ENCODE measurements at places on chromosomes 5 and 9. TPM values are rescaled to one million over a fixed set of nuclear protein-coding genes. Genes with fewer than 3 reads are reported as not detected.

LOX gene
- total RNA-seq, result 28.0 TPM

MED22 gene
- total RNA-seq, result 17.2 TPM

PDGFRB gene
- total RNA-seq, result not detected

DAPK1 gene
- 41.7 TPM for total RNA-seq

SCGB3A2 gene
- not detected for total RNA-seq

TMEM174 gene
- not detected for total RNA-seq

CNTLN gene
- total RNA-seq, result 4.2 TPM

SLC27A6 gene
- total RNA-seq, result 7.5 TPM

FAM169A gene
- total RNA-seq, result 25.5 TPM

ZNF462 gene
- total RNA-seq, result 28.0 TPM

COL23A1 gene
- 0.21 TPM for total RNA-seq

GRCh38 chr9:114288193-114289091 is 34.5 kb upstream of the ORM1 start:
- peak; percentile 83 for DNase-seq

- DNase-seq, result peak; percentile 83
Measured at GRCh38 chr5:151569132-151570046, 21.7 kb downstream of the FAT2 start.

GRCh38 chr9:136732444-136733178 is 10.1 kb downstream of the LCN10 start:
- DNase-seq, result no peak

GRCh38 chr9:135820661-135821060 is 86.7 kb downstream of the CAMSAP1 start:
- DNase-seq, result no peak

GRCh38 chr9:22395687-22396141 is 50.9 kb upstream of the DMRTA1 start:
- peak; percentile 57 for DNase-seq

GRCh38 chr5:125446986-125447385 is 700.5 kb upstream of the ZNF608 start:
- no peak for DNase-seq

DNA sequence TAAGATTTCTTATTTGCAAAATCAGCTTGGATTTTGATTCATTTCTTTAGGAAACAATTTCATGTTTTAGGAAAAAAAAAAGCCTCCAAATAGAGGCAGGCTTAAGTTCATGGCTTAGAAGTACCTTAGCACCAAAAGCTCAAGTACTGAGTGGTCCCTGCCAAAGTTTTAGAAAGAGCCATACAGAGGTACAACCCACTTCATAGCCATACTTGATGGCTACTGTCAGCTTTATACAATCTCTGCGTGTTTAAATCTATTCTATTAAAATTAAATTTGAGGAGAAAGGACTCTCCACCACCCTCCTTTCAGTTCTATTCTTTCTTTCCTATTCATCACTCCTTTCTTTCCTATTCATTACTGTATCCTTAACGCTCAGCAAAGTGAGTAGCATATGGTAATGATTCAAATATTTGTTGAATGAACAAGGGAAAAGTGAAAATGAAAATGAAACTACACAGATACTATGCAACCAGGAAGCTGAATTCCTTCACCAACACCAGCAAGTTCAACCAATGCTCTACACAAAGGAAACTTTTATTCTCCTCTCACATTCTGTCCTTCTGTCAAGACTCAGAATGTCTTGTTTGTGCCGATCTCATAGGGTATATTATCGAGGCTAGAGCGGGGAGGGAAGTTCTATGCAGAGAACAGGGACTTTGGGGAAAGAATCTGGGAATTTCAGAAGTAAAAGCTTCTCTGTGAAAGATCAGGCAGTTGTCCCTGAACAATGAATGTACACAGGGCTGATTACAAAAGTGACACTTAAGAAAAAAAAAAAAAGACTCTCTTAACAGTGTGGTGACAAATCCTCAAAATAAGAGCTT is 138.6 kb upstream of the SPEF2 start:
- DNase-seq, result peak; percentile 43

GRCh38 chr5:129630101-129630500 is 117.8 kb upstream of the MINAR2 start:
- DNase-seq, result no peak

GRCh38 chr9:88898039-88898720 is 93.1 kb upstream of the S1PR3 start:
- no peak for DNase-seq

DNA sequence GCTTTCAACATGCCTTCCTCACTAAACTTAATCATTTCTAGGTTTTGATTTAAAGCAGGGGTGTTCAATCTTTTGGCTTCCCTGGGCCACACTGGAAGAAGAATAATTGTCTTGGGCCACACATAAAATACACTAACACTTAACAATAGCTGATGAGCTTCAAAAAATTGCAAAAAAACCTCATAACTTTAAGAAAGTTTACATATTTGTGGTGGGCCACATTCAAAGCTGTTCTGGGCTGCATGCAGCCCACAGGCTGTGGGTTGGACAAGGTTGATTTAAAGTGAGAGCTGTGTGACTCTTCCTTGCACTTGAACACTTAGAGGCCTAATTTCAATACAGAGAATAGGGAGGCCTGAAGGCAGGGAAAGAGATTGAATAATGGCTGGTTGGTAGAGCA is 598.3 kb downstream of the EFNA5 start:
- no peak for DNase-seq

- peak; percentile 25 for DNase-seq
Measured at GRCh38 chr5:115816226-115817081, at the start of gene CDO1. Gene CDO1 (minus strand): TSS chr5:115816659. CDS start chr5:115816397, 262 bp downstream.

DNA sequence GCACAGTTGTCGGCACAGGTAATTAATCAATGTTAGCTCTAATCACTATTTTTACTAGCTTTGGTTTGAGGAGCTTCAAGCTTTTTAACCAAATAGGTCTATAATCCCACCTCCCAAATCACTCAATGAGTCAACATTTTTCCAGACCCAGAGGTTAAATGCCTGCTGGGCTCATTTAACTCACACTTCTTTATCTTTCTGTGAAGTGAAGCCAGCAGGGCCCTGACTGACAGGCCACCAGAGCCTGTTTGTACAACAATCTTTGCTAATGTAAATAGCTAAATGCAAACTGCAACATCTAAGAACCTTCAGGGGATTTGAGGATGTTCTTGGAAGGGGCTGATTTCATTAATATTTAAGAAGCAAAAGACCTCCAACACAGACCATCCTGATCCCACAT is 98.4 kb upstream of the NREP start:
- DNase-seq, result no peak

DNA sequence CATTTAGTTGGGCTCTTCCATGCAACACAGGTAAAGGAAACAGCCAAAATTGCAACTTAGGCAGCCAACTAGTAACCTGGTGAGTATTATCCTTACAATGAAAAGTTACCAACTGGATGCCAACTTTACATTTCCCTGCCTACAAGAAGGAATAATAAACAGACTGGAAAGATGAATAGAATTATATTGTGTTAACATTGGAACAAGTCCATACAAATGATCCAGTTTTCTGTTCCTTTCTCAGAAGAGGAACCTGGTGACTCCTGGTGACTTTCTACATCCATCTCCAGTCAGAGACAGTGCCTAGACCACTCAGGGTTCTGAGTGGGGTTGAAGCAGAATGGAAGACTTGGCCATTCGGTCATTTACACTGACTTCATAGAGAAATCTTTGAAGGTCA is 20.6 kb downstream of the MARCHF3 start:
- DNase-seq, result no peak

DNA sequence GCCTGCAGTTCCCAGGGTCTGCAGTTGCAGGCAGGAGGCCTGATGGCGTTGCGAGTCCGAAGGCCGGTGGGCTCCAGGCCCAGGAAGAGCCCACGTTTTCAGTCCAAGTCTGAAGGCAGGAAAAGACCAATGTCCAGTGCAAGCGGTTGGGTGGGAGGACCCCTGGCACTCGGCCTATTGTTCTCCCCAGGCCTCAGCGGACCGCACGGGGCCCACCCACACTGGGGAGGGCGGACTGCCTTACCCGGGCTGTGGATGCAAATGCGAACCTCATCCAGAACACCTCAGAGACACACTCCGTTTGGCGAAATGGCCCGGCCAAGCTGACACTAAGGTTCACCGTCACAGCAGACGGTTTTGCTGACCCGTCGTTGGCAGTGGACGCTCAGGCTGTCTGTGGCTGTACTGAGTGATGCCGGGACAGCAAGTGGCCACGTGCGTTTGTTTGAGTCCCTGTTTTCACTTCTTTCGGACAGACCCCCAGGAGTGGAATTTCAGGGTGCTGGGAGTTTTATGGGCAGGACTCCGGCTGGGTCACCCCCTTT is 10.2 kb upstream of the SEC16A start:
- DNase-seq, result no peak

DNA sequence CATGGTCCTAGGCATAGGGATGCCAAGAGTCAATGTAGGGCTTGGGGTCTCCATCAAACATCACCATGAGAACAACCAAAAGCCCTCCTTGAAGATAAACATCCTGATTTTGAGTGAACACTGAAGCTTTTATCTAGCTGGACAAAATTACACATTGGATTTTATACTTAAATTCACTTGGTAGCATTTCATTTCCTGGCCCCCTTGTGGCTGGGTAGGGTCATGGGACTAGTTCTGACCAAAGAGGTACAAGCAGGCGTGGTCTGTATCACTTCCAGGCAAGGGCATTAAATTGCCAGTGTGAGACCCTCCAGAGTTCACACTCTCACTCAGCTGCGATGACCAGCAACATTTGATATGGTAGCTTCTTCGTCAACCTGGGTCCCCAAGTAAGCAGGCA is 320.3 kb downstream of the ACTL7B start:
- no peak for DNase-seq

DNA sequence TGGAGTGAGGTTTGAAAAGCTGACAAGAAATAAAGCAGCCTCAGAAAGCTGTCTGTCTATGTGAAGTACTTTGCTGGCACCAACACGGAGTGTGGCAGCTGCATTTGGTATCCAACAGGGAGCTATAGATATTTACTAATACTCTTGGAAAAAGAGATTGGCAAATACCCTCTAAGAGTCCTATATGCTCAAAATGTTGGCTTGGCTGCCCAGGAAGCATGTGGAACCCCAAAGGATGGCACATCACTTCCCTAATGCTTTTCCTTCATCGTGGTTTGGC is 398.3 kb downstream of the TLE4 start:
- no peak for DNase-seq

DNA sequence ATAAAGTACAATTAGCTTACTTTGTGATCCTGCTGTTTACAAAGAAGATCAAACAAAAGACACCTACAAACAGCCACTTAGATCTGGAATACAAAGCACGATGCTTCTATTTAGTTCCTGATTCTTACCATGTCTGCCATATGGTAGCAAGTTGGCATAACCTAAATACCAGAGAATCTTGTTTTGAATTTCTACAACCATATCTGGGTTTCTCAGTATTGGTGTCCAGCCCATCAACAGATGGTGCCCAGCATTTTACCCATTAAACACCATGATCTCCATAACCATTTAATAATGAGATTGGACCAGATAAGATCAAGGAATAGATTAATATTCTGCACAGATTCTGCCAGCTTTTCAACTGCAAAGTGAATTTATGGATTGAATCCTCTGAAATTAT is 29.8 kb downstream of the SLC24A2 start:
- DNase-seq, result no peak

- no peak for DNase-seq
Measured at GRCh38 chr5:176535664-176536131, 1.5 kb downstream of the RNF44 start.

DNA sequence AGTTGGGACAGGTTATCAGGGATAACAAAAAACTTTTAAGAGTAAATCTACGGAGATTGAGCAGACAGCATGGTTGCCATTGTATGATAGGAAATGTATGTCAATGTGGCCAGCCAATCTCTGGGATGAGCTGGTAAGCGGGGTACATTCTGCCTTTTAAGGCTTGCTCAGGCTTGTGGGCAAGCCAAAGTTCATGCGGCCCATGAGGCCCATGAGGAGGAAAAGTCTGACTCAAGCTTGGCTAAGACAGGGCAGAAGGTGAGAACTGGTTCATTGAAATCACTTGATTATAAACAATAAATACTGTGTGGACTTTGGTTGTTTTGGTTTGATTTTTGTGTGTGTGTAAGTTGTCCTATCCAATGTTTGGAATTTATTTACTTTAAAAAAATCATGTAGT is 997.1 kb downstream of the DNAH5 start:
- no peak for DNase-seq

DNA sequence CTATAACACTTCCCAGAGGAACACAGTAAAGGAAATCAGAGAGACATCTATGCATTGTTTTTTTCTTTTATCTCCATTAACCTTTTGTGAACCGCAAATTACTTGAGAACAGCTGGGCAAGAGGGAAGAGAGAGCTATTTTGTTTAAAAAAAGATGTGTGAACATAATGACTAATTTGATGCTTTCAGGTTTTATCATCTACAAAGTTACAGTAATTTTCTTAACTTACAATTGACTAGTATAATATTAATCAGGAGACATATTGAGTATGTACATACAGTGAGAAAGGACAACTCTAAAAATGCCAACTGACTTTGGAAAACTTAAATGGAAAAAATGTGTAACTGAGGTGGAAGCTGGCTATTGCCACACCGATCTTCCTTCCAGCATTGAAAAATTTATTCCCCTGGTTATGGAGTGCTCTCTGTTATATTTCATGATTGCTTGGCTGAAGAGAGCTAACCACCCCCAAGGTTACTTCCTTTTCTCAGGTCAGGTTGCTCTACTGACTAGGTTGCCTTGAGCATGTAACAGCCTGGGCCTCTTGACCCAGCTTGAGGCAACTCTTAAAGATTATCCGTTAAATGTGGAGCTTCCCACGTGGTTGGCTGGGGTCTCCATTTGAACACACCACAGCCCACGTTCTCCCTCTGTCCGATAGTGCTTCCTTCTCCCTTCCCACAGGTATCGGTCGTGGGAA is 62.6 kb upstream of the C6 start:
- no peak for DNase-seq

GRCh38 chr5:112608975-112609374 is 128.7 kb upstream of the APC start:
- DNase-seq, result no peak

GRCh38 chr5:168390491-168390890 is 95.8 kb upstream of the RARS1 start:
- peak; percentile 97 for DNase-seq

DNA sequence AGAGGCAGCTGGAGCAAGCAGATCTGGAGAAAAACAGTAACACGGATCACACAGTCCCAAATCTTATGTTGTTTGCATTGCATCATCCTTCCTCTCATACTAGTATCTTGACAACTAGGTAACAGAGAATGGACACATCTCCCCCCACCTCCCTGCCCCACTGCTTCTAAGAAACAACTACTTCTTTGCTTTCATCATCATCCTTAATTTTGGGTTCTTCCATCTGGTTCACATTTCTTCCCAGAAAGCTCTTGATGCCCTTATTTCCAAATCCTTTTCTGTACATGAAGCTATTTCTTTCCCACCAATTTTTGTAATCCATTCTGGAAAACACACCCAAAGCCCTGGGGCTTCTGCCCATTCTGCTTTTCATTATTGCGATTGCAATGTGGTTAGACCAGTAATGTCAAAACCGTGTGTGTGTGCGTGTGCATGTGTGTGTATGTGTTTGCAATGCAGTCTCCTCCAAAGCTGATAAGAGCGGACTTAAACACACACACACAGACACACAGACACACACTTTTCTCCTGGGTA is 254.7 kb upstream of the SLC30A5 start:
- DNase-seq, result no peak

All from mammary epithelial cell (primary cell).